ENCODE measurements at places on chromosomes 12 and 14.
A peak's percentile ranks its signal among the peaks of the same experiment; 100 is the strongest.

DNA sequence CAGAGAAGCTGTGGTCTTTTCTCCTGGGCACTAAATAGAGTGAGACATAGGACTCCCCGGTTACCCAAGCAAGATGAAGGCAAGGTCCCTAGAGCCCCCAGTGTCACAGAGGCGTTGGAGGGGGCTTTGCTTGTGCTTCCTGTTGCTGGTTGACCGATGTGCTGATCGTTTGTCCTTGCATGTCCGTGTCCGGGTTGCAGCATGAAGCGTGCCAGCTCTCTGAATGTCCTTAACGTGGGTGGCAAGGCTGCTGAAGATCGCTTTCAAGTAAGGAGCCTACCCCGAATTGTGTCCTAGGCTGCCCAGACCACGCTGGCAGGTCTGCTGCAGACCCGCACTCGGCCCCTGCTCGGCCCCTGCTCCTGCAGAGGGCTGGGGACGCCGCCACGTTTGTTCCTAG lies 23.1 kb downstream of the XRCC3 start:
- DNase-seq, result no peak

GRCh38 chr14:68416171-68416570 lies 376.7 kb downstream of the ZFP36L1 start:
- DNase-seq, result no peak

- DNase-seq, result no peak
Observed at GRCh38 chr12:19244312-19244711, 114.8 kb downstream of the PLEKHA5 start.

- no peak for DNase-seq
Observed at GRCh38 chr12:132909030-132909368, 21.6 kb upstream of the CHFR start.

GRCh38 chr12:89346741-89347324 lies 5.5 kb downstream of the DUSP6 start:
- DNase-seq, result no peak

GRCh38 chr12:121495746-121496145 lies 85.1 kb downstream of the KDM2B start:
- DNase-seq, result no peak

- peak; percentile 81 for DNase-seq
Observed at GRCh38 chr14:49893309-49894213, 679 bp downstream of the ARF6 start.

GRCh38 chr14:104860414-104860813 lies 4.7 kb upstream of the CEP170B start:
- DNase-seq, result no peak

GRCh38 chr14:24883576-24883975 lies 166.4 kb downstream of the STXBP6 start:
- DNase-seq, result no peak

DNA sequence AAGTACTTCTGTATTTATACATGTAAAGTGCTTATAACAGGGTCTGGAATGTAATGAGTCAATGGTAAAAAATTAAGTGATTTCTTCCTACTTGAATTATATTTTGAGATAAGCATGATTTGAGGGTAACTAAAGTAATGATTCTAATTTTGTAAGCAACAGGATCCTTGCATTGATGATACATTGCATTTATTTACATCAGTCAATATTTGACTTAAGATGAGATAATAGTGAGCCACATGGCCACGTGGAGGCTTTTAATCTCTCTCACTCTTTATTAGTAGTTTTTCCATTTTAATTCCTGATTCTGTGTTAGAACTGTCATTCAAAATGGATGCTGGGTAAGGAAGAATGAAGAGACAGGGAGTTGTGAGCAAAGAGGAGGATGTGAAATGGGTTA lies 298.1 kb upstream of the PRICKLE1 start:
- no peak for DNase-seq

DNA sequence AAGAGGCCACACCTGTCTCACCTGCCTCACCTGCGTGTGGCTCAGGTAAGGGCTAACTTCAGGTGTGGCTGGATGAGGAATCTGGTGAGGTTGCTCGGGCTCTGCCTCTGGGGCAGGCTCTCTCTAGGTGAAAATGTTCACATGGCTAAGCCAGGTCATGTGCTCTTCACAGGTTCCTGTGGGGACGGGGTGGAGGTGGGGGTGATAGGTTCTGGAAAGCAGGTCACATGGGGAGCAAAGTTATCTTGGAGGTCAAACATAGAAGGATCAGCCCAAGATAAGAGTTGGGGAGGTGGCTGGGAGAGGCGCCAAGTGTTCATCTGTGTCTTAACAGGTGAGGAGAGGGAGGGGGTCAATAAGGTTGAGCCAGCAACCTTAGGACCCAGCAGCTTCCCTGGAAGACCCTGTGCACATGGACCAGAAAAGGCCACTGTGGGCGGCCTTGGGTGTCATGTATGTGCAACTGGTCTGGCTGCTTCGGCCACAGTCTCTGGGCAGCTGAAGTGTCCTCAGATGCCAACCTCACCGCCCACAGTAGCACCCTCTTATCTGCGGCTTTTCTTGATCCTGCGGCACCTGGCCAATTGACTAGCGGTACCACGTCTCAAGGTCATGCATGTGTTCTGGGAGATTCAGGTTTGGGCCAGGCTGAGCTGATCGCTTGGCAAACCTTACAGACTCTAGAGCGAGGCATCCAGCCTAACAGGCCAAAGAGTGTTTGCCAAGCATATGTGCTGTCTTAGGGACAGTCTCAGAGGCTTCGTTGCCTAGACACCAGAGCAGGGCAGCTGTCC lies 60.5 kb downstream of the CACNA1C start:
- no peak for DNase-seq

DNA sequence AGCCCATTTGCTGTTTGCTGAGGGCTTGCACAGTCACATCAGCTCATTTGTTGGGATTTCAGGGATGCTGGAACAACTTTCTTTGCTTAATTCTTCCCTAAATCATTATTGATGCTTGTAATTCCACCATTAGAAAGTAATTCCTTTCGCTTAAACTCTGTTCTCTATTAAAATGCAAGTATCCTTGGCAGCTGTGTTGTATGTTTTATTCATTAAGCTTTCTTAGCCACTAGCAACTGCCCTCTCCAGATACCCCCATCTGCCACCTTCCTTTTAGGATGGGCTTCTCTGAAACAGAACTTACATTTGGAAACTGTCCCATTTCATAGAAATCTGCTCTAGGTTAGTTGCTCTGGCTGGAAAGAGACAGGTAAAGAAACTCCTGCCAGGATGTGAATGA lies 43.7 kb downstream of the ADCK1 start:
- DNase-seq, result no peak

DNA sequence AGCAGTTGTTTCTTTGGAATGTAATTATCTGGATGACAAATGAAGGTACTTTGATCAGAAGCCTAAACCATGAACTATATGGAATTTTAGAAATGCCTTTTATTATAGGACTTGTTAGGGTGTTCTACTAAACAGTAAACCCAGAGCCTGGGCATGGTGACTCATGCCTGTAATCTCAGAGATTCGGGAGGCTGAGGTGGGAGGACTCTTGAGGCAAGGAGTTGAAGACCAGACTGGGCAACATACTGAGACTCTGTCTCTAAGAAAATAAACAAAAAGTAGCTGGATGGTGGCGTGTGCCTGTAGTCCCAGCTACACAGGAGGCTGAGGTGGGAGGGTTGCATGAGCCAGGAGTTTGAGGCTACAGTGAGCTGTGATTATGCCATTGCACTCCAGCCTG lies 23.9 kb downstream of the PALS1 start:
- no peak for DNase-seq

DNA sequence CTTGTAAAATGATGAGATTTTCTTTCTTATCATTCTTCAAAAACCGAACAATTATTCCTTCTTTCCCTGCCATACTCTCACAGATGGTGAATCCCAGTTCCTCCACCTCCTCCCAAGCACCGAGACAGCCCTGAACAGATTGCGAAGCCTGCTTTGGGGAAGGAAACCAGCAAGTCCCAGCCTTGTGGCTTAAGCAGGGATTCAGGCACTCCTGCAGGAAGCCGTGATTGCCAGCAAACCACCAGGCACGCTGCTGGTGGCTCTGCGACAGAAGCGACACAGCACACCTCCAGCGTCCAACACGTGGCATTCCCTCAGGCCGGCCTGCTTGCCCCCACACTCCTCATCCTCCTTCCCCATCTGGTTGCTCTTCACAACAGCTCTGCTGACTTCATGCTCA lies 237.7 kb downstream of the GXYLT1 start:
- DNase-seq, result no peak

DNA sequence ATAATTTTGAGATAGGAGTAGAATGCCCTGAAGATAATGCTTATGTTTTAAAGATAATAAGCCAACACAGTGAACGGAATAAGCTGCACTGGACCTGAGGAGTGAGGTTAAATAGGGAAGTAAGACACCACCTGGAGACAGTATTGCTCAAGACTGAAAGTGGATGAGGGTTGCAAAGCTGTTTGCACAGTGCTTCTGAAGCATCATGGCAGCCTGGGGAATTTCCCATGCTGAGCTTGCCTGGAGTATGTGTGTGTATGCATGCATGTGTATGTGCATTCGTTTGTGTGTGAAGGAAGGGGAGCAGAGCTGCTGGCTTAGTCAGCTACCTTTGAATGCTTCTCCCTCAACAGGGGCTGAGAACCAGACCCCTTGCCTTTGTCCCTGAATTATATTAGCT lies 35.8 kb downstream of the BHLHE41 start:
- DNase-seq, result no peak

DNA sequence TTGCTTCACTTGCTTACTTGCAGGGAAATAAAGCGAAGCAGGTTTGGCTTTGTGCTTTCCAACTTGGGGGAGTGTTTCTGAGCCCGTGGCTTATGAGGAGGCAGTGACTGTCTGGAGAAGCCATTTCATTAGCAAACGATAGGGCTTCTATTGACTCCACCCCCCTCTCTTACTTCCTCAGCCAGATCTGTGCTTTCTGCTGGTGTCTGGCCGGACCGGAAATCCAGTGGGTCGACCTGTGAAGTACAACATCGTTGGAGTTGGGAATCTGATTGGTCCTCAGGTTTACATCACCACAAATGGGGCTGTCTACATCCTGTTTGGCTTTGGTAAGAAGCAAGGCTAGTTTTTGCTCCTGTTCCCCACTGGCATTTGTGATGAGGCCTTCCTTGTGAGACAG lies 22.3 kb downstream of the FAM234B start:
- peak; percentile 5 for DNase-seq

DNA sequence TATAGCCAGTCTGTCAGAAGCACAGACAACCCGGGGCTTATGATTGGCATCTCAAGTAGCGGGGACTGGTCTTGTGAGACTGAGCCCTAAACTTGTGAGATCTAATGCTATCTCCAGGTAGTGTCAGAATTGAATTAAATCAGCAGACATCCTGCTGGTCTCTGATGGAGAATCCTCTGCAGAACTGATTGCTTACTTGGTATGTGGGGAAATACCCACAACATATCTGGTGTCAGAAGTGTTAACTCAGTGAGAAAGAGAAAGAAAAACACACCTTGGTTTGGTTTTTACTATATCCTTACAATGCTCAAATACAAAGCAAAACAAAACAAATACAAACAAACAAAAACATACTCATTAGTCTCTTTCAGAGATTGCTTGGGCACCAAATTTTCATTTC lies 10.0 kb downstream of the SEL1L start:
- DNase-seq, result no peak

DNA sequence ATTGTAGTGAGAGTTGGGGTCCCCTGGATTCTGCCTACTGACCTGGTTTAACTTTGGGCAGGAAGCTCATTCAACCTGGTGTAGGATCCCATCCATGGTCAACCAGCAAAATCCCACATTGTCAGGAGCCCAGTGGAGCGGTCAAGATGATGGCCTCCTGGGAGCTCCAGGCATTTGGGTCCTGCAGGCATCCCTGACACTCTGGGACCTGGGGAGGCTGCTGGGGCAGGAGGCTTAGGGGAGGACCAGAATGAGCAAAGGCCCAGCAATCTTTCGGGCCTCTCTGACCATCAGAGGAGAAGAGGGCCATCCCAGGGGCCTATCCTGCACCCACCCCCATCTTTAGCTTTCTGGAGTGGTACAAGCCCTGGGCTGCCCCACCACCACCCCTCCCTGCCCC lies 104.0 kb downstream of the PRMT8 start:
- no peak for DNase-seq

GRCh38 chr12:116411977-116412376 lies 134.5 kb upstream of the MED13L start:
- DNase-seq, result no peak

GRCh38 chr12:70948976-70949336 lies 28.4 kb upstream of the PTPRR start:
- no peak for DNase-seq

- peak; percentile 32 for DNase-seq
Observed at GRCh38 chr12:130335517-130336392, 1.9 kb upstream of the PIWIL1 start.

- no peak for DNase-seq
Observed at GRCh38 chr12:82709794-82710355, 23.2 kb downstream of the TMTC2 start.

DNA sequence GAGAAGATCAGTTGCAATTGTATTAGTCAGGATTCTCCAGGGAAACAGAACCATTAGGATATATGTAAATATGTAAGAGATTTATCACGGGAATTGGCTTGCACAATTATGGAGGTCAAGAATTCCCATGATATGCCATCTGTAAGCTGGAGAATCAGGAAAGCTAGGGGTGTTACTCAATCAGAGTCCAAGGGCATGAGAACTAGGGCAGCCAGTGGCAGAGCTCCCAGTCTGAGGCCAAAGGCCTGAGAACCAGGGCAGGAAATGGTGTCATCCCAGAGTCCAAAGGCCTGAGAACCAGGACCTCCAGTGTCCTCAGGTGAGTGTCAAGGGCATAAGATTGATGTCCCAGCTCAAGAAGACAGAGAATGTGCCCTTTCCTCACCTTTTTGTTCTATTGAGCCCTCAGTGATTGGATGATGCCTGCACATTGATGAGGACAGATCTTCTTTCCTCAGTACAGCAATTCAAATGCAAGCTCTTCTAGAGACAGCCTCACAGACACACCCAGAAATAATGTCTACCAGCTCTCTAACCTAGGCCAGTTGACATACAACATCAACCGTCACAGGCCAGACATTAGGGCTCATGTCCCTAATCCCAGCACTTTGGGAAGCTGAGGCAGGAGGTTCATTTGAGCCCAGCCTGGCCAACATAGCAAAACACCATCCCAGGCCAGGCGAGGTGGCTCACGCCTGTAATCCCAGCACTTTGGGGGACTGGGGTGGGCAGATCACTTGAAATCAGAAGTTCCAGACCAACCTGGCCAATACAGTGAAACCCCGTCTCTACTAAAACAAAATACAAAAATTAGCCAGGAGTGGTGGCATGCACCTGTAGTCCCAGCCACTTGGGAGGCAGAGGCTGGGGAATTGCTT lies 34.9 kb upstream of the ZNF740 start:
- DNase-seq, result no peak

DNA sequence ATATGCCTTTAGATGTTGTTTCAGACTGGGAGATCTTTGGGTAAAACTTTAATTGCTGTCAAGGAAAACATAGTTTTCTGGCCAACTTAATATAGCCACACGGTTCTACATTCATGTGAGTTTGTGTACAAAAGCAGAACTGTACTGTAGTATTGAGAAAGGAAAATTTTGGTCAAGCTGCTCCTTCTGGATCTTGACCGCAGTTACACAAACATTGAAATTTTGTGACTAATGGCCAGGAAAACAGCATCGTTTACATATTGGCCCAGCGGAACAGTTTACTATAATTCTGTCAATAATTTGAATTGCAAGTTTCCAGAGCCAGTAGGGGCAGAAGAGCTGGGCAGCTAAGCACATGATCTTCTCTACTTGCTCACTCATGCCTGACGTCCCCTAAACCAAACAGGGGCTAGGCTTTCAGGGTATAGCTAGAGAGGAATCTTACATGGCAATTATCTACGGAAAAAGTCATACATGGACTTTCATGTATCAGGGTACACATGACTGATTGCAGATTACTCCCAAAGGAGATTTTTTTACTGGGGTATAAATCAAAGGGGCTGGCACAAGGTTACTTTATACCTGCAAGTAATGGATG lies 11.4 kb upstream of the ART4 start:
- no peak for DNase-seq
